ENCODE measurements at places on chromosomes 1 and 21. TPM values are rescaled to one million over a fixed set of nuclear protein-coding genes. Genes with fewer than 3 reads are reported as not detected.
A peak's percentile ranks its signal among the peaks of the same experiment; 100 is the strongest.

DNA sequence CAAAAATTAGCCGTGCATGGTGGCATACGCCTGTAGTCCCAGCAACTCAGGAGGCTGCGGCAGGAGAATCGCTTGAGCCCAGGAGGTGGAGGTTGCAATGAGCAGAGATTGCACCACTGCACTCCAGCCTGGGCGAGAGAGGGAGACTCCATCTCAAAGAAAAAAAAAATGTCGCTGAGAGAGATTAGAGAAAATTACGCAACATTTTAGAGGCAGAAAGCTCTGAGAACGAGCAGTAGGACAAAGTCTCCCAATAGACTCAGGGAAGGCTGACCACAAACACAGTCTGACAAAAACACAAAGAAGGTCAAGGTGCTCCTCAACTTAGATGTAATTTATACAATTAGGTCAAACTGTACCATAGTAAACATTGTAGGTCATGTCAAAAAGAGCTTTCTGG, 367.6 kb upstream of the ZRANB2 start:
- DNase-seq: no peak

- peak; percentile 56 for DNase-seq
Observed at GRCh38 chr1:212561501-212561931, 47.0 kb upstream of the ATF3 start.

- peak; percentile 82 for DNase-seq
Observed at GRCh38 chr1:238658763-238659162, 727.6 kb upstream of the CHRM3 start.

DNA sequence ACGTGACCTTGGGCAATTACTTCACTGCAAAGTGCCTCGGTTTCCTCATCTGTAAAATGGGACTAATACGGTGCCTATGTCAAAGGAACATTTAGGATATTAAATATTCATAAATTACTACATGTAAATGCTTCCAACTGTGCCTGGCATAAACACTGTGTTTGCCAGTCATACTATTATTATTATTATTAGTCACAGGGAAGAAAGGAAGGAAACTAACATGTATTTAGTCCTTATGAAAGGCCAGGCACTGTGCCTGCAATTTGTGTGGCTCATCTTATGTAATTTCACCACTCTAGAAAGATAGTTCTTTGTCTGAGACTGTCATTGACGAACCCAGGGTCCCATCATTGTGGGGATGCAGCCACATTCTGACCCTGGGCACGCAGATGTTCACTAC, 45.0 kb downstream of the EPHB2 start:
- no peak for DNase-seq

GRCh38 chr21:45539796-45540600, 2.2 kb downstream of the SLC19A1 start:
- DNase-seq: no peak

GRCh38 chr1:235710687-235711086, 61.1 kb upstream of the GNG4 start:
- DNase-seq: no peak

- no peak for DNase-seq
Observed at GRCh38 chr1:10084045-10084444, 51.3 kb downstream of the UBE4B start.

DNA sequence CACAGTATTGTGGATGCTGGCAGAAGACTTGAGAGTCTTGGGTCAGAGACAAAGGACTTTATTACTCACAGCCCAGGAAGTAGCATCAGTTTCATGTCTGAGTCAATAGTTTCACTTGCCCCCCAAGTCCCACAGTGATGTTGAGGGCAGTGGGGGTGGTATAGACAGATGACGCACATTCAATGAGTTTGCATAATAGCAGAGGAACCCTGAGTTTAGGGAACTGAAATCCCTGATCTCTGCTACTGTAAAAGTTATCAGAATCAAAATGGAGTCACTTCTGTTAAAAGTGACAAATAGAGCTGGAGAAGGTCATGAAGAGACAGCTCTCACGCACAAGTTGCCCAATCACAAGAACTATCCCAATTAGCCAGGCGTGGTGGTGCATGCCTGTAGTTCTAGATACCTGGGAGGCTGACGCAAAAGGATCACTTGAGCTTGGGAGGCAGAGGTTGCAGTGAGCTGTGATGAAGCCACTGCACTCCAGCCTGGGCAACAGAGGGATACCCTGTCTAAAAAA, 11.5 kb upstream of the HCRTR1 start:
- DNase-seq: peak; percentile 65

- no peak for DNase-seq
Observed at GRCh38 chr1:209803568-209803967, 2.4 kb downstream of the IRF6 start.

GRCh38 chr1:99163671-99164070, 100.6 kb upstream of the PLPPR4 start:
- DNase-seq: no peak

GRCh38 chr1:5903680-5904079, 88.5 kb downstream of the NPHP4 start:
- no peak for DNase-seq

DNA sequence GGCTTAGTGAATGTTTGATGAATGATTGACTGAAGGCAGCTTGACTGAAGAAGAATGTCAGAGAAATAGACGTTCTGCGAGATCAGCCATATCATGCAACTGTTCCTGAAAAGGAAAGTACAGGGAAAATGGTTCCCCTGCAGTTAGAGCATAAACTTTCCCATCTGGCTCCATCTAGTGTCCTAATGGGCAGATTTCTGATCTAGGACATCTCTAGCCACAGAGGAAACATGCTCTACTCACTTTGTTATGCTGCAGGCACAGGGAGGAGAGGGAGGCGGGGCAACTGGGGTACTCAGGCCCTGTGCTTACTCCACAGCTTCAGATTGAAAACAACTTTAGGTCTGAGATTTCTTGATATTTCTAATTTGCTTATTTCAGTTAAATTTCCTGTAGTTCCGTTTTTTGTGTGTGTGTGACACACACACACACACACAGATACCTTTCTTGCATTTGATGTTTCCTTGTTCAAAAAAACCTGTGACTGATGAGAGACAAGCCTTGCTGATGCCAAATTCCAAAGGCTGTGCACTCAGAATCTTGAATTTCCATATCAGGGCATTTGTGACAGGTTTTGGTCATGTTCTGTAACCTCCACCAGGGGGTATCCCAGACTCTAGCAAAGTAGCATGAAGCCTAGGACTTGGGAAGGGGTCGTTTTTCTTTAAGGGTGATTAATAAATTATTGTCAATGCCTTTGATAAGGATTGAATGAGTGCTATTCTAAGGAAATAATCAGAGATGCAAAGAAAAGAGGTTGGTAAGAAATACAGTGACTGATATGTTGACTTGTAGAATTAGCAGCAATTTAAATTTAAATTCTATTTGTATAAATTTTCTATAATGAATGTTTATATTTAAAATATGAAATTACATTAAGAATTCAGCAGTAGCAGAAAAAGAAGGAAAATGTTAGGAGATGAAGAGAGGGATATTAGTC, 139.7 kb upstream of the BEND5 start:
- peak; percentile 75 for DNase-seq

DNA sequence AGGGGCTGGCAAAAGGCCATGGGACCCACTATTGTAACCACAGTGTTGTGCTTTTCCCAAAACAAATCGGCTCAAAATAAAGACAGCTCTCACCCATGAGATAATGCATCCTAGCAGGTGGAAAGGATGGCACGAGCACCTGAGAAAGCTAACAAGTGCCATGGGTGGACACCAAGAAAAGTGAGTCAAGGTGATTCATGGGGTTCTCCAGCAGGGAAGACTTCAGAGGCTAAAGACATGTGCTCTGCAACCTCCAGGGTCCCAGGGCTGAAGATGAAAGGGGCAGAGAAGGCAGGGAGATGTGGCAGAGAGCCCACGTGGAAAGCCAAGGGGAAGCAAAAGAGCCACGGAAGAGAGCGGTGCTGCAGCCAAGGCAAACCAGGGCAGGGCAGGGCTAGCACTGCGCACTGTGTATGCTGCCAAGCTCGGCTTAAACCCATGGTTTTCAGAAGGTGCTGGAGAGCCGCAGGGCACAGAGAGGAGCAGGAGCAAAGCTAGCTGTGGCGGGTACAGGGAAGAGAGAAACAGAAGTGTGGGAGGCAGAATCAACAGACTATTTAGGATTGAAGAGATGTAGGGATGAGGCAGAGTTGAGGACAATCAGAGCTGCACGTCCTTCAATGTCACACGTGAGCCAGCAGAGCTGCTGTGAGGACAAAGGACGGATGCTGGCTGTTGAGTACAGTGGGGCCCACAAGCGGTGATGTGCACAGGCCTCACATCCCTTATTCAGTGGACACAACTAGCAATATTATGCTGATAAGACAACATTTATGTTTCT, 41.8 kb upstream of the C1orf198 start:
- DNase-seq: no peak

- DNase-seq: no peak
Observed at GRCh38 chr1:196877964-196878363, 9.9 kb upstream of the CFHR4 start.

- DNase-seq: no peak
Observed at GRCh38 chr1:156021093-156021428, 310 bp upstream of the SSR2 start.

DNA sequence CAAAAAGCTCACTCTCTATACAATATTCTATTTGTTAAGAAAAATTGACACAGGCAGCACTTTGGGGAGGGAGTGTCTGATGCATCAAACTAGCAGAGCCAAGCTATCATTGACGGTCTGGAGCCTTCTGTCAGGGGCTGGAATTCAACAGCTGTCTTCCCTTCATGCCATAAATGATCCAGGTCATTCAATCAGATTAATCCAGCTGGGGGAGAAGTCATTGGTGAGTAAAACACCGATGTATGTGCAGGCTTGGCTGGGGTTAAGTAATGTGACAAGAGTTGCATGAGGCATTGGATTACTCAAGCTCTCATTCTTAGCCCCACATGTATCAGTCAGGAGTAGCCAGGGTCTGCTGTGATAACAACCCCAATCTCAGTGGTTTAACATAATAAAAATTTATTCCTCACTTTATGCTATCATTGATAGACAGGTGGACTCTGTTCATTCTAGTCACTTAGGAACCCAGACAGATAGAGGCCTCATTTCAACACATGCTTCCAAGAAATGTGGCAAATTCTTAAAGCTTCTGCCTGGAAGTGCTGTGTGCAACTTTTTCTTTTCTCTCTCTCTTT, 118.1 kb upstream of the GADD45A start:
- peak; percentile 17 for DNase-seq

GRCh38 chr1:168345939-168346338, 65.3 kb downstream of the TBX19 start:
- no peak for DNase-seq

- no peak for DNase-seq
Observed at GRCh38 chr1:221840511-221841243, 98.8 kb upstream of the DUSP10 start.

DNA sequence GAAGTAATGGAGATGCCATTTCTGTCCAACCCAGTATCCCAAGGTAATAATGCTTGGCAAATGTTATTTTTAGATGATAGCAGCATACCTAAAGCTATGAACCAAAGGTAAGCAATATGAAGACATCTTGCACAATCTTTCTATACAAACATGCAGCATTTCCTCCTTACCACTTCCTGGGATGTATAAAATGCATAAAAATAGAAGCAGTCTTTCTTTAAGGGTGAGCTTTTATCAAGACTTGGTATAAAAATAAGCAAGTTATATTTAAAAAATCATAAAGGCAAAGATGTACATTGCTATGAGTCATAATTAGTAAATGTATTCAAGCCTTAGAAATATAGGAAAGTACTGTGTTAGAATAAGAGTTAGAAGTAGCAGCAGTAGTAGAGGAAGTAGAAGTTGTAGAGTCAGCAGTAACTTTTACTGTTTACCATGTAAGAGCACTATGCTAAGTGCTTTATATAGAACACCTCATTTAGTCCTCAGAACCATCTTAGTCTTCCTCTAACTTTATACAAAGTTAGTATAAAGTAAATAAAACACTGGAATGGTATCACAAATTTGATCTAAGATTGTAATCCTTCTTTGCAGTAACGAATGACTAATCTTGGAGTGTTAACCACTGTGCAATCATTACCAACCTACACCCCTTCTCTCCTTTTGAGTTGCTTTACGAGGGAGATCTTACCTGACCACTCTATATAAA, 371.3 kb downstream of the VAV3 start:
- DNase-seq: no peak

- no peak for DNase-seq
Observed at GRCh38 chr1:209343511-209343910, 240.0 kb upstream of the CAMK1G start.

GRCh38 chr1:186022184-186022583, 288.0 kb downstream of the HMCN1 start:
- no peak for DNase-seq

- no peak for DNase-seq
Observed at GRCh38 chr1:3730543-3731247, 21.6 kb upstream of the CCDC27 start.

- DNase-seq: no peak
Observed at GRCh38 chr1:110190282-110190929, 19.7 kb upstream of the KCNC4 start.

GRCh38 chr1:182699393-182700350, 15.3 kb upstream of the RGS8 start:
- no peak for DNase-seq

DNA sequence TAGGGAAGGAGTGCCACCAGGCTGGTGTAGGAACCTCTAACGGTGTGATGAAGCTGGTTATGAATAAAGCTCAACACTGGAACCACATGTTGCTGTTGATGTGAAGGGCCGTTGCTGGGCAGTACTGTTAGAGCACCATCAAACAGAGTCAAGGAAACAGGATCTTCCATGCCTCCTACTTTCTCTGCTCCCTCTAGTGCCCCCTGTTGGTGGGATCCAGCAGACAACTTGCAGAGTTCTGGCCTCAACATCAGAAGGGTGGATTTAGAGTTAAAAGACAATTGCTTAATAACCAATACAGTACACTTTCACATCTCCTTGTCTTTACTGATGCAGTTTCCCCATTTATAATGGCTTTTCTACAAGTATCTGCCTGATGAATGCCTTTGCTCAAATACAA, 336.4 kb downstream of the NTNG1 start:
- no peak for DNase-seq

GRCh38 chr1:23544444-23545389, 13.7 kb upstream of the E2F2 start:
- DNase-seq: peak; percentile 71

DNA sequence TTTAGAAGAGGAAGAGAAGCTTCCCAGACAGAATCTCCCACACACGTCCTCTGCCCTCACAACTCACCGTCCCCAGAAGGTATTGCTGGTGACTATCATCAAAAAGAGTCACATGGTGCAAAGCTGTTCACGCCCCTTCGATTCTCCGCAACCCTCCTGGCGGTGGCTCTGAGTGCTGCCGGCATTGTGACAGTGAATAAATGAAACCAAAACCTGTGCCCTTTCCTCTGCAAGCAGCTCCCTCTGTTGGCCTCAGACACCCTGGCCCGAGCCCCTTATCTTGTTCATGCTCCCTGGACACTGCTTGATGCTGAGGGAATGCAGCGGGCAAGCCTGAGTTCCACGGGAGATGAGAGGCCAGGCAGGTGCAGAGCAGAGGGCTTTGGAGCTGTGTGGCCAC, 510.3 kb downstream of the NPHP4 start:
- no peak for DNase-seq

- DNase-seq: peak; percentile 36
Observed at GRCh38 chr1:211825980-211826379, 4.6 kb downstream of the LPGAT1 start.

Gene OPTC
- not detected for total RNA-seq

Gene CFHR1
- total RNA-seq: not detected

Gene C1orf53
- total RNA-seq: 2.6 TPM

Gene PRUNE1
- 10.8 TPM for total RNA-seq

Gene PTGS2
- 2.4 TPM for total RNA-seq

Gene TNFAIP8L2
- not detected for total RNA-seq

Gene PIK3R3
- 10.5 TPM for total RNA-seq

Gene SLC5A9
- not detected for total RNA-seq

Gene AMY1C
- total RNA-seq: not detected

Gene FTCD
- 0.20 TPM for total RNA-seq

Gene PSRC1
- total RNA-seq: 74.6 TPM

Measured in RPMI7951 (cell line).